ENCODE measurements at places on chromosomes 1 and 21.

- DNase-seq = no peak
Observed at GRCh38 chr21:32114419-32115035, 164.3 kb downstream of the MIS18A start.

DNA sequence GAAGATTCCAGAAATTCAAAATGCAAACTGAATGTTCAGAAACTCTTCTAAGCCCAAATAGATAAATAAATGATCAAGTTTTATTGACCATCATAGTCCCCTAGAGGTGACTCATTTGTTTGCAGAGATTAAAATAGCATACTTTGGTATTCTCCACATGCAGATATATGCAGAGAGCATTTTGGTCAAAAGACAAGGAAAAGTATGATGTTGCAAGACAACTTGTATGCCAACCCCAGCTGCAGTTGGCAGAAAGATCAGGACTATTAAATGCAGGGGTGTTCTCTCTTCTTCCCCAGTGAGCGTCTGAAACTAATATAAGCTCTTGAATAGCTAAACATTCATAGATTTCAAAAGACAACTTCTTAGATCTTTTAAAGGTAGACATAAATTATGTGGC lies 404.9 kb downstream of the LTN1 start:
- no peak for DNase-seq

- no peak for DNase-seq
Observed at GRCh38 chr1:28644494-28644893, 1.6 kb upstream of the TAF12 start.

GRCh38 chr1:203677771-203678170 lies 51.1 kb downstream of the ATP2B4 start:
- DNase-seq = no peak

GRCh38 chr21:31395791-31396190 lies 51.7 kb upstream of the TIAM1 start:
- DNase-seq = no peak
